SW480 (cell line): ENCODE measurements at places on chromosomes 6 and 20.

GRCh38 chr20:1806456-1806855 lies 88.8 kb upstream of the SIRPA start:
- DNase-seq = no peak

DNA sequence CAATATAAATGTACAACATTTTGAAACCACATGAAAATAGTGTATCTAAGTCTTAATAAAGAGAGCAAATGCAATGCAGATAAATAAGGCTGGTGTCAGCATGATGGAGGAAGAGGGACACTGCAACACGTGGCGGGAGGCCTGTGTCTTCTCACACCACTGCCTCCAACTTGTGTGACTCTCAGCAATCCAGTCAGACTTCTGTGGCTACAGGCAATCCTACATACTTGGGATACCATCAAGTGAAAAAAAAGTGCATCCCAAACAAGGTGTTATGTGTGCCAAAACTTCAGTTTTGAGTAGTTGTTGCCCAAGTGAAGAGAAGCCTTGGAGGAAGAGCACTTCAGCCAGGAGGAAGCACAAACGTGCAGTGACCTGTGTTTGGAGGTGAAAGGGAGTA lies 68.6 kb downstream of the PKIB start:
- no peak for DNase-seq

GRCh38 chr20:58209652-58210397 lies 18.6 kb downstream of the ANKRD60 start:
- peak; percentile 52 for DNase-seq

- DNase-seq = no peak
These were observed 39.0 kb downstream of the IL22RA2 start for GRCh38 chr6:137134483-137134882.

GRCh38 chr6:133062077-133062476 lies 179.1 kb upstream of the EYA4 start:
- no peak for DNase-seq

GRCh38 chr6:89591745-89592144 lies 46.8 kb downstream of the LYRM2 start:
- no peak for DNase-seq

- DNase-seq = no peak
These were observed 43.5 kb downstream of the TFAP2B start for GRCh38 chr6:50862176-50862575.

GRCh38 chr6:49556429-49556837 lies 6.0 kb downstream of the C6orf141 start:
- DNase-seq = peak; percentile 78

- DNase-seq = no peak
These were observed 459.8 kb upstream of the RUNX2 start for GRCh38 chr6:44868335-44868668.

DNA sequence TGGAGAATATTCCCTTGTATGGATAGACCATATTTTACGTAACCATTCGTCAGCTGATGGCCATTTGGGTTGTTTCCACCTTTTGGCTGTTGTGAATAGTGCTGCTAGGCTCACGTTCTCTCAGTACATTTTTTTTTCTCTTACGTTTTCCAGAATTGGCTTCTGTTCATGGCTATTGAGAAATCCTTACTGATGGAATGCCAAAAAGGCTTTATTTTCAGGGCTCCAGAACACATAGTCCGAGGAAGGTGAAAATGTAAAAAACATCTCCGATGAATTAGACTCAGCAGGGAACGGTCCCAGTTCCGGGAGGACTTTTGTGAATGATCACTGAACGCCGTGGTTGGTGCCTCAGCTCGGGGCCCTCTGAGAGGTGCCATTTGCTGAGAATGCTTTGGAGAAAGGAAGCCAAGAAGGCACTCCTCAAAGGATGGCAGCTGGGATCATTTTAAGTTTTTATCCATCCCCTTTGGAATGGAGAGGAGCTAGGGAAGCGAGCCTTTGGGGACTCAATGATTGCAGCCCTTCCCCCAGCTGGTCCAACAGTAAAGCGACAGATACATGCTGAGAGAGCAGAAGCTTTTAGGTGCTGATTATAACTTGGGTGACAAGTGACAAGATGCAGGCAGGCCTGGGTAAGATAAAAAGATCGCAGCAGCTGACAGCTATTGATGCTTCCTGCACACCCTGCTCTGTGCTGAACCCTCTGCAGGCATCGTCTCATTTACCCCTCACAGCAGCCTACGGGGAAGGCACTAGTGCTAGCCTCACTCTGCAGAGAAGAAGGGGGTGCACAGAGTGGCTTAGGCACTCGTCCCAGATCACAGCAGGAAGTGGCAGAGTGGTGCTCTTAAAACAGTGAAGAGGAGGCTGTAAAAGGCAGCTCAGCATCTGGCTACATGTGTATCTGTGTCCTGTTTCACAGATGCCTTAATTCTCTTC lies 133.4 kb upstream of the KCNG1 start:
- no peak for DNase-seq

- no peak for DNase-seq
These were observed 99.3 kb downstream of the PHF3 start for GRCh38 chr6:63734923-63735322.

GRCh38 chr6:41917528-41917927 lies 3.4 kb downstream of the MED20 start:
- peak; percentile 76 for DNase-seq
